ENCODE measurements at places on chromosomes 2 and 18.

- DNase-seq: no peak
Observed at GRCh38 chr2:121099329-121100290, 185.4 kb downstream of the TFCP2L1 start.

DNA sequence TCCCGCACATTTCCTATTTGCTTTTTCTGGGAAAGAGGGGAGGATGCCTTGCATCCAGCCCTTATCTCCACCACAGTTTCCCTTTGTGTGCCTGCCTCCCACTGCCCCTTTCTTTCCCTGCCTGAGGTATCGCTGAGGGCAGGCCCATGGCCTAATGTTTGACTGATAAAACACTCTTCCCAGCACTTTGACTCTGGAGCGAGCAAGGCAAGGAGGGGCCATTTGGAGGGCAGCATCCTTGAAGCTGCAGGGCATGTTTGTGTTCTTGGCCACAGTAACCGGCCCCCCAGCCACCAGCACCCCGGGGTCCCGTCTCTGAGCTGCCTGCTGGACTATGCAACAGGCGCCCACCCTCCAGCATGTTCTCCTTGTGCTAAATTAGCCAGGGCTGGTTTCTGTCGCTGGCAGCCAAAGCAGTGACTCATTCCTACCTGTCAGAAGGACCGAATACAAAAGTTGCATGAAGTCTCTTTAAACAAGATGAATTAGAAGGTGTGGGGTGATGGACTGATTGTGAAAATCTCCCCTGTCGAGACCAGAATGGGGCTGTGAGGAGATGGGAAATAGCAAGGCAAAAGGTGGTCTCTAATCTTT is 50.7 kb downstream of the BCL2L11 start:
- DNase-seq: no peak

DNA sequence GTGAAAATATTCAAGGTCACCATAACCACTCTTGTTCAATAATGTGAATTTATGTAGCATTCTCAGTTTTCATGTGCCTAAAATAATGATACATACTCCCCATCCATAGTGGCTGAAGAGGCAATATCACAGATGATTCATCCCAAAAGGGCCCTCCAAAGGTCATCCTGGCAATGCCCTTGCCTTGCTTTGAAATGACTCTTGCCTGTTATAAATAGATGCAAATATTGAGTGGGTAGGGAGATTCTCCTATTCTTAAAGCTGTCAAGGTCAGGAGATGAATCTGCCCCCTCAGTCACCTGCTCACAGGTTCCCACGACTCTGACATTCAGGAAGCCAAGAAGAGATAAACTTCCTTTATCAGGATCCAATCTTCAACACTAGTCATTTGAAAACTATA is 490.5 kb downstream of the TNS1 start:
- no peak for DNase-seq

GRCh38 chr18:1732143-1732542 is 827.5 kb downstream of the ADCYAP1 start:
- DNase-seq: no peak

DNA sequence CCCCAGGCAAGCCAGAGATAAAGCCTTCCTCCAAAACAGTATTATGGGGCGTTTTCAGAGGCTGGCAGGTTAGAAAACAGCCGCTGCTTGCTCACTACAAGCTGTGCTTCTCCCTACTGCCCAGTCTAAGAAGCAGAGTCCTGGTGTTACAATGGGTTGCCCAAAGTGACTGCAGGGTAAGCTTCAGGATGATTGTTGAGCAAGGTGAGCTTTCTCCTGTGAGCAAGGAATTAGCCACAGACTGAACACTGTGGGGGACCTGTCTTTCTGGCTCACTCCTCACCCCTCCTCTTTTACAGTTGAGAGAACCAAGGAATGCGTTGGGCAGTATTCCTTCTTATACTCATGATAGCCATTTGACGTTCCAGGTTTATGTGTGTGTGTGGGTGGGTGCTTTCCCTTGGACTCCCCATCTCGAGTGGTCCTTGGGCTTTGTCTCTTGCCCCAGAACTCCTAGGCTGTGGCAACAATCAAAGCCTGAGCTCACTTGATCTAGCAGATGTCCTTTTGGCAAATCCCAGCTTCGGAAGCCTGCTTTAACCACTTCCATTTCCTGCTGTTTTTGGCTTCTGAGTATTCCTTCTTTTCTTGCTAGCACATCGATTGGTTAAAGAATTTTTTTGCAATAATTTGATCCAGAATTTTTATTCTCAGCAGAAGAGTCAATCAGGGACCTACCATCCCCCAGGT is 47.5 kb downstream of the KDM3A start:
- DNase-seq: no peak

DNA sequence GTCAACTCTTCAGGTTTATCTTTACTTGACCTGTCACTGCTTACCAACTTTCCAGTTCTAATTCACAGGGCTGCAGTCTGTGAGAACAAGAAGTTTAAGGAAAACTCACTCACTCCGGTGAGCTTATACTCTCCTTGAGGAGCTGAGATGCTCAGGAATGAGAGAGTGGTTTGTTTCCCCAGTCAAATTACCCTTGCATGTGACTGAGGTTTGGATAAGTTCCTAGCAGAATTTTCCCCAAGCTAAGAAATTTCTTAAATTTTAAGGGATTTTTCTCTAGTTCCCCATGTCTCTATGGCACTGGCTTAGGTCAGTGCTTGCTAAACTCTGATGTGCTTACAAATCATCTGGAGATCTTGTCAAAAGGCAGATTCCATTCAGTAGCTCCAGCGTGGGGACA is 12.8 kb upstream of the CCDC85A start:
- no peak for DNase-seq

DNA sequence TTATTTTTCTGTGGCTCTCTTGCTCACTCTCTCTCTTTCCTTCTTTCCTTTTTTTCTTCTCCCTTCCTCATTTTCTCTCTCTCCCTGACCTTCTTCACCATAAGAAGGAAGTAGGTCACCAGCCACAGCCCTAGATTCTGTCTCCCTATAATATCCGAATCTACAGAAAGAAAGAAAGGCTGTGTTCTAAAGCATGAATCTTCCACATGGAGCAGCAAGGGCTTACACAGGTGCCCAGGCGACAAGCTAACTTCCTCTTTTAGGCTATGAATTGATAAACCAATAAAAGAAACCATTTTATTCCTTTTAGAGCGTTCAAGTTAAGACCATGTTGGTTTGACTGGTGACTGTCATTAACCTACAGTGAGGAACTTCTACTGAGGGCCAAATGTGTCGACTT is 49.3 kb downstream of the CACNB4 start:
- DNase-seq: no peak

DNA sequence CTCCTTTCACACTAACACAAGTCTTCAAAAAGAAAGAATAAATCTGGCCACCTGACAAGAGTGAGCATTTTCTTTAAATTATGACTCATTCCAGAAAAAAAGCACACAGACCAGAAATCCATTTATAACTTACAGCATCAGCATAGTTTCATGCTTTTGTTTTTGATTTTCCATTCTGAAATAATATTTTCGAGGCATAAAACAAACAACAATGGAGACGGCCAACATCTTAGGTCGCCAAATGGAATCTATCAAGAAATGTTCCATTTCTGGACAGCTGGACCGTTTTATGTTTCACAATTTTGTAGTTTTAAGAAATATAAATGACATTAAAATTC is 165.4 kb upstream of the ZFP36L2 start:
- no peak for DNase-seq

DNA sequence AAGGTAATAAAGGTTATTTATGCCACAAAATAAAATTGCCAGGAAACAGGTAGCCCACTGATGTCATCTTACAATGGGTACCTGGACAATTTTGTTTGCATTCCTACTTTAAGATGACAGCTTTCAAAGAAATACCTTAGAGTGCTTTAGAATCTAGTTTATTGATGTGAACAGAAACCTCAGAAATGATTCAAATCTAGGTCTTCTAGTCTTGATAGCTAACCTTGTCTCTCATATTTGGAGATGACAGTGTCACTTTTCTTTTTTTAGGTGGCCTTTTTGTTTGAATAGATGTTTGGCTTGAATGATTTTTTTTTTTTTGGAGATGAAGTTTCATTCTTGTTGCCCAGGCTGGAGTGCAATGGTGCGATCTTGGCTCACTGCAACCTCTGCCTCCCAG is 69.1 kb downstream of the PIK3C3 start:
- no peak for DNase-seq

- no peak for DNase-seq
Observed at GRCh38 chr2:45068571-45069140, 59.4 kb upstream of the SIX2 start.

- no peak for DNase-seq
Observed at GRCh38 chr2:58427572-58428095, 186.5 kb upstream of the FANCL start.

- DNase-seq: no peak
Observed at GRCh38 chr2:127225186-127225960, 5.3 kb upstream of the CYP27C1 start.

- no peak for DNase-seq
Observed at GRCh38 chr2:96336873-96337272, 1.3 kb downstream of the NCAPH start.

DNA sequence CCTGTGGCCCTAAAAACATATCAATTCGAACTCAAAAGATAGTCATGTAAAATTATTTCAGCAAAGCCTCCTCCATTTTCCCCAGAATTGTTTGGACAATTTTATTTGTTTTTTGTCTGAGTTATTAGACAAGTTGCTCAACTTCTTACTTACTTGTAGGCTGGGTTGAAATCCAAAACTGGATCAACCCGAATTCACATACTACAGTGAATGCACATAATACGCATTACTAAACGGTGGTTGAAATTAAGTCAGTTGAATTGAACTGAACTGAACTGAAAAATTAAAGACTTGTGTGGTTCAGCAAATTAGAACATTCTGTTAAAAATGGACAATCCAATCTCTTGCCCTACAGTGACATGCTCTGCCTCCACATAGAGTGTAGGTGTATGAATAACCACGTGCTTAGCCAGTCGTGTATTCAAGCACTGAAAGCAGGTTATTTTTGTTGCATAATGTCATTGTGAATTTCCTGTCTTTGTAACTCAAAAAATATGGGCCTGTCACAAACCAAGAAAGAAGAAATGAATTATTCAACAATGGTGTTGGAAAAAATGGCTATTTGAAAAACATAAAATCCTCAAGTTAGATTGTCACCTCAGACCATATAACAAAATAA is 441.0 kb downstream of the TXNL1 start:
- no peak for DNase-seq

DNA sequence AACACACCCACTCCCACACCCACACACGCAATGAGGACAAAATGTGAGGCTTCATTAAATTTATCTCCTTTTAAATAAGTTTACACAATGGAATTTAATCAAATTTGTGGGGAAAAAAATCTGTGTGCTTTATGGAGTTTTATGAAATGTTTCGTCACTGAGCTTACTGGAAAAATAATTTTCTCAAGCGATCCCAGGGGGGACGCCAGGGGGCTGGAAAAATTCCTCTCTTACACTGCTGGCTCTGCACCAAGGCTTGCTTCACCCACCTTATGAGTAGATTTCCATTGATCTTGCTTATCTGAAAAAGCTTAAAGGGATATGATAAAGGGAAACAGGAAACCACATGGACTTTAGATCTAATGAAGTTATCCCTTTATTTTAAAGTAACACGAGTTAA is 95.5 kb downstream of the CABYR start:
- no peak for DNase-seq
